SK-N-SH treated with all-trans-retinoic acid at 6 μM for 48 hours (cell line): ENCODE measurements at places on chromosomes 5 and 9.

DNA sequence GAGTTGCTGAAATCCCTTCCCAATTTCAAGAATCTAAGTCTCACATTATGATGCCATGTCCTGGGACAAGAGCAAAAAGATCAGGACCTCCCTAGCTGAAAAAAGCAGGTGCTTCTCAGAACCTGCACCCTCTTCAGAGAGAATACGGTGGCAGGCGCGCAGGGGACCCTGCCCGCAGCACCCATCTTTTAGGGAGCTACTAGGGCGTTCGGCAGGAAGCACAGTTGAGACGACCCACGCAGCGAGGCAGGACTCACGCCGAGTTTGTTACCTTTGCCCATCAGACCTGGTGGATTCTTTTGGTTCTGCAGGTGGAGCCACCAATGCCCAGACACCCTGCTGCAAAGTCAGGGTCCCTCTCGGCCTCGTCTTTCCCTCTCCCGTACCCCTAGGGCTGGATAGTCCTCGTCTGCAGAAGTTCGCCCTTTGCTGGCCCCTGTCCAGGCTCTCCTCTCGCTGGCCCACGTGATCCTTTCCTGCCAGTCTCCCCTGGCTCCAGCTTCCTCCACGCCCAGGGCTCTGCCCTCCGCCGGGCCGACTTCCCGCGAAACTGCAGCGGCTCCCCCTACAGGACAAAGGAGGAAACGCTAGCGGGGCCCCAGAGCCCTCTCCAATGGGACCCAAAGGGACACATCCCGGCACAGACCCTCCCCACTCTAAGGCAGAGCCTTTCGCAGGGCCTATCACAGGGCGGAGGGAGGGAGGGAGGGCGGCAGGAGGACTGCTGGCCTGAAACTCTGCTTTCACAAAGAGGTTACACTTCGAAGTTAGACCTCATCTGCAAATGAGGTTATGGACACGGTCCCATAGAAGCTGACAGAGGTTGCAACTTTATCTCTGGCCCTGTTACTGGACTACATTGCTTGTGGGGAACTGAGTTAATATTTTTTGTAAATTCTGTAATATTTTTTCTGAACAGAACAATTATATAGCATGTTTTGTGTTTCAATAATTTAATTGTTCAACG, 28.8 kb downstream of the TMEM174 start:
- peak; percentile 91 for ATAC-seq

GRCh38 chr9:137320555-137321384, 18.7 kb upstream of the NRARP start:
- no peak for ATAC-seq

DNA sequence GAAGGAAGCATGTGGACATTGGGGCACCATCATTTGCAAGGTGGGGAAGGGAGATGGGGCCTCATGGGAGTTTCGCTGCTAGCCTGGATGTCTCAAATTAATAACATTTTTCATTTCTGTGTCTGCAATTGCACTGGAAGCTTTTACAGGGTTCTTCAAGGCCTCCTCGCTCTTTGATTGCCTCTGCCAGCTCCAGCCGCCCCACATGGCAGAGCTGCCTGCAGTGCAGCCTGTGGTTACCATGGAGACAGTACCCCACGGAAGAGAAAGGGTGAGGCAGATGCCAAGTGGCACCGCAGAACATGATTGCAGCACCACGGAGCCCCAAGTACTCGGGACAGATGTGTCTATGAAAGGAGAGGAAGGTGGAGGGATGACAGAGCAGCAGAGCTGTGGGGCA, 25.4 kb downstream of the CTNND2 start:
- no peak for ATAC-seq

DNA sequence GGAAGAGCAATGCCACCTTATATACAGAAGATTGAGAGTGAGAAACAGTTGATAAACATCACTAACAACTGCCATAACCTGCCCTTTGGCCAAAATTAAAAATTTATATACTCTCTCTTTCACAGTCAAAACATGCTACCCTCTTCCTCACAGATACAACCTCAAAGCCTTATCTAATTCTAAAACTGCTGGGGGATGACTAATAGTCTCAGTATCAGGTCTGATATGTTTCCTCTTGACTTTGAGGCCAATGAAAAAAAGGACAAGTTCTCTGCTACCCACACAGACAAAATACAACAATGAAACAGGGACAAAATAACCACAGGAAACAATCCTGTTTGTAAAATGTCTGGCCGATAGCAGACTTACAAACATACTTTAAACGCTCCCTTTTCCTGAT, 485.6 kb upstream of the NUDT12 start:
- ATAC-seq: no peak

GRCh38 chr9:77177894-77178794, 810 bp downstream of the VPS13A start:
- ATAC-seq: peak; percentile 44

DNA sequence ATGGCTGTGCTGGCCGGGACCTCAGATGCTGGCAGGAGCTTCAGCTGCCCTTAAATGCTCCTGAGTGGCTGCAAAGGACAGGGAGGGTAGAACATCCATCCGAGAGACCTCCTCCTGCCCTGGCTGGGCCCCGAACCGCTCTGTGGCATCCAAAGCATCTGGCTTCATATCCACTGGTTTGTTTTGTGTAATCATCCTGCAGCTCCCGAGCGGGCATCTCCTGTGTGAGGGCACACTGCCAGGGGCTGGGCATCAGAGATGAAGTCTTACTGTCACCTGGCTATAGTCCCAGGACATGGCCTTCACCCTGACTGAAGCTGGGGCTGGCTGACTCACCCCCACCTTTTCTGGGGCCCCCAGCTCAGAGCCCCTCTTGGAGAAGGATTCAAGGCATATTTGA, 18.5 kb upstream of the NTNG2 start:
- peak; percentile 16; the same call in 1 of the 3 replicates for ATAC-seq

DNA sequence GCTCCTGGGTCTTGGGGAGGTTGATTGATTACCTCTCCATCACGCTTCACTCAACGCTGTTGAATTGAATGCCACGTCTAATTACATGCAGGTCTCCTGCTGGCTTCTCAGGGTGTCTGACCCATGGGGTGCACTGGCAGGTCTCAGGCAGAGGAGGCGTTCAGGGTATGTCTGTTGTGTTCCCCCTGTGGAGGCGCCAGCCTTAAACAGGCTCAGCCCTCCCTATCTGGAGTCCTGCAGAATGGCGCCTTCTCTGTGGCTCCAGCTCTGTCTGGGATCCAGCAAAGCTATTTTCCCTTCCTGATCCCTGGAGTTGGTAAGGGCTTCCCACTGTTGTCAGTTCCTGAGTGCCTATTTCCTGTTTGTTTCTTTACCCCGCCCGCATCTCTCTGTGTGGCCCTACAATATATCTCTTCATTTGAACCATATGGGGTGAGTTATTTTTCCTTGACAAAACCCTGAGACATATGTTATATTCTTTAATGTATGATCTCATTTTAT, 150.0 kb downstream of the NTRK2 start:
- ATAC-seq: no peak

DNA sequence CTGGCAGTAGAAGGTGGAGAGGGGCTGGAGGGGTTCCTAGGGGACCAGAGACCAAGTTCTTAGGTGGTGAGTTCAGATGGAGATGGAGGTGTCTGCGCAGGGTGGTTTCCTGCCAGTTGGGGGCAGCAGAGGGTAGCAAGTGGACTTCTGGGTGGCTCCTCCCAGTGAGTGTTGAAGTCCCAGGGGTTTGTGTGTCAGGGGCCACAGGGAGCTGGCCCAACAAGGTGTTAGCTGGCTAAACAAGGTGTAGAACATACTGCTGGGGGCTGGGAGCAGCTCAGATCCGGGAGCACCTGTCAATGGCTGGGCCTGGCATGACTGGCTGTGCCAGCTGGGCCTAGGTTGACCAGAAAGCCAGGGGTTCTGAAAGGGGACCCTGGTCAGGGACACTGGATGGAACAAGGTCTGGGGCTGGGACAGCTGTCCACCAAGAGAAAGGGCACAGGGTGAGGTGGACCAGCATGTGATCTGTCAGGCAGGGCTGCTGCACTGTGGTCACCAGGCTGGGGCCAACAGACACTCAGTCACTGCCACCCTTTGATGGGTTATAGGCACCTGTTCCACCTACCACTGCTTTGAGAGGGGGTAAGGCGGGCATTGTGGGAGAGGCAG, 35.6 kb downstream of the DAB2IP start:
- peak; percentile 92 for ATAC-seq

DNA sequence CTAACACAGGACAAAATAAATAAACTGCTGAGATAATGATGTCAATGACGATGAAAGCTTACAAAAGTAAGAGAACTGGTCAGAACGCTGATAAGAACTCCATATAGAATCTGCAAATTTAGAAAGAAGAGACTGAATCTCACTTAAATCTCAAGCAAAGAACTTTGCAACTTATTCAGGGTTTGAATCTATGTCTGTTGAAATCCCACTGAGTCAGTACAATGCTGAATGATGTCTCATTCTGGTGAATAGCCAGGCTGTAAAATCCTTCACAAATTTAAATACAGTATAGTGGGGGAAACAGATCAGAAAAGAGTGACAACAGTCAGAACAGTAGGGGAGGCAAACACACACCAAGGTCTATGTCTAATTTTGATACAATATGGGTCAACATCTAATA, 38.9 kb upstream of the NR3C1 start:
- no peak for ATAC-seq
